ENCODE measurements at places on chromosomes 13 and 19. TPM values are rescaled to one million over a fixed set of nuclear protein-coding genes. Genes with fewer than 3 reads are reported as not detected.

CYP4F3 gene
- 1.3 TPM for polyA plus RNA-seq

CYP2S1 gene
- 0.36 TPM for polyA plus RNA-seq

ANKLE1 gene
- 2.3 TPM for polyA plus RNA-seq

GAPDHS gene
- not detected for polyA plus RNA-seq

LAIR1 gene
- polyA plus RNA-seq, result 3.6 TPM

LGALS13 gene
- not detected for polyA plus RNA-seq

GRCh38 chr19:47497050-47497766 lies 13.2 kb upstream of the KPTN start:
- no peak for DNase-seq

GRCh38 chr19:57103573-57104277 lies 16.1 kb upstream of the USP29 start:
- DNase-seq, result peak; percentile 89

DNA sequence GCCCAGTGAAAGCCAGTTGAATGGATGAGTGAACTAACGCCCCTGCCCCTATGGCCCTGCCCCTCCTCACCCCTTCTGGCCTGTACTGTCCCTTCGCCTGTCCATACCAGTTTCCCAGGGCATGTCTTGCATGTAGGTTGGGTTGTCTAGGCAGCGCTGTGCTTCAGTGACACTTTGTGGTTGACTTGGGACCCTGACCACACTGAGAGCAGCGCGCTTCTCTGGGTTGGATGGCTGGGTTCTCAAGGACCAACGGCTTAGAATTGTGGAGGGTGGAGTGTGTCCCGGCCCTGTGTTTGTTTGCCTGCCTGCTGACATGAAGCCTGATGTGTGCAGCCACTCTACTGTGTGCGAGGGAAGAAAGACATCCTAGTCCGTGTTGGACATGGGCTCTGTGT lies 15.8 kb downstream of the GATAD2A start:
- no peak for DNase-seq

GRCh38 chr19:14821937-14822336 lies 13.0 kb downstream of the OR7A5 start:
- DNase-seq, result no peak

- DNase-seq, result no peak
Observed at GRCh38 chr13:98853771-98854221, 101.3 kb upstream of the SLC15A1 start.

DNA sequence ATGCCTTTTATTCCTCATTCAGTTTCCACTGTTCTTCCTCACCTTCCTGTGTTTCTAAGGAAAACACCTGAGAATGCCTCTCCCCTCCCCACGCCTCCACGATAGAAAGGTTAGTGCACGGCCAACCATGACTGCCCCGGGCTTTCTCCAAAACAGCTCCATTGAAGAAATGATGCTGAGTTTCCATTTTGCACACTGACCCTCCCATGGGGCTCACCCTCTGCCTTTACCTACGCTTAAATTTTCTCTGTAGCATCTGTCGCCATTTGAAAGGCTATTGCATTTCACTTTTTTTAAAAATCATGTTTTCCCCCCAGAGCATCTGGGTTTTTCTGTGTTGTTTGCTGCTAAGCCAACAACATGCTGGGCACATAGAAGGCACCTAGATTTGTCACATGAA lies 48.2 kb downstream of the ABCC4 start:
- no peak for DNase-seq

DNA sequence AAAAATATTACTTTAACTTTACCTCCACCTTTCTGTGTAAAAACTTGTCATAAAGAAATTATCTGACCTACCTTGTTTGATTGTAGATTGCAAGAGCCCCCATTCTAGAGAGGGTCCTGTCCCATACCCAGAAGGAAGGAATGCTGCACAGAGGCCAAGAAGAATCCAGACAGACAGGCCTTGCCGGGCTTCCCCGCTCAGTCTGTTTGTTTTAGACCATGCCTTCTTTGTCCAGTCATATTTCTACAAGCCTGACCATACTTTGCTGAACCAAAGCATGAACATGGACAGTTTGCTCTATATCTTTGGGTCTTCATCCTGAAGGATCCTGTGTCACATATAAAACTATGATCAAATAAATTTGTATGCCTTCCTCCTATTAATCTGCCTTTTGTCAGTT lies 95.8 kb upstream of the MYCBP2 start:
- DNase-seq, result no peak

GRCh38 chr19:55156202-55157063 lies 1.1 kb downstream of the TNNI3 start:
- DNase-seq, result no peak

- DNase-seq, result no peak
Observed at GRCh38 chr19:2636897-2637683, 65.4 kb downstream of the GNG7 start.

- DNase-seq, result peak; percentile 55
Observed at GRCh38 chr19:14835011-14835410, at the start of the genes OR7A5 and OR7C1. Gene OR7A5, minus strand, starts transcription at chr19:14835185. Its CDS starts 6,944 bp downstream, at chr19:14828241. Gene OR7C1, minus strand, starts transcription at chr19:14835185. Its CDS starts 35,049 bp downstream, at chr19:14800136.

GRCh38 chr13:114174529-114174961 lies 4.5 kb upstream of the CFAP97D2 start:
- DNase-seq, result peak; percentile 9

- no peak for DNase-seq
Observed at GRCh38 chr13:71460211-71460610, 406.8 kb downstream of the DACH1 start.

DNA sequence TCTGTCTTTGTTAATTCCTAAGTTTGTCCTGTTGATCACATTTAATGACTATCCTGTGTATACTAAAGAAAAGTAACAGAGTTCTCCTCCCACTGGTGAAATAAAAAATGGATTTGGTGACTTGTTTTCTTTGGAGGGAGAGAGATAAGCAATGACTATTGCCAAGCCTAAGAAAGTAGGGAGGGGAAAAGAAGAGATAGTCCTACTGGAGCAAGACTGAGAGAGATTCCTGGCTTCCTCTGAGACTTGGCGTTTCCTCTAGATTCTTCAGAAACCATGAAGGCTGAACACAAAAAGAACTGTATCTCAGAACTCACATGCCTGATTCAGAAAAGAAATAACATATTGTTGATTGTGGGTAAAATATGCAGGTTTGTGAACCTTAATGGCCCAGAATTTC lies 406.5 kb downstream of the FOXO1 start:
- DNase-seq, result no peak

- DNase-seq, result no peak
Observed at GRCh38 chr13:45705918-45706317, 3.8 kb downstream of the CBY2 start.

All from renal pelvis (tissue), 12 donors.